Bone marrow (tissue), 2 donors: ENCODE measurements at places on chromosomes 11 and 22.

DNA sequence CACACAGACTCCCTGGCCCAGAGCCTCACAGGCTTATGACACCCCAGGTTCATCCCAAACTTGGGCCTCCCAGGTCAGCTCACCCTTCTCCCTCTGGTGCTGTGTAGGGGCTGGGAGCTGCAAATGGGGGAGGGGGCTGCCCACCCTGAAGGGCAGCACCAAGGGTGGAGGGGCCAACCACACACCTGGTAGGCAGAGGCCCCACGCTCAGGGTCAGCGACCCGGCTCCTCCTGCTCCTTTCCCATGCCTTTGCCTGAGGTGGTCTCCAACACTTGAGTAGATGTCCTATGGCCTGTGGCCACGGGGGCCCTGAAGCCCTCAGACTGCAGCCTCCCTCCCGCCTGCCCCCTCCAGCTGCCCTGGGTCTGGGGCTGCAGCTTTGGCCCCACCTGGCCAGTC lies 3.4 kb downstream of the DGCR6 start:
- no peak for DNase-seq

- DNase-seq: peak; percentile 35
Observed at GRCh38 chr11:10920205-10920604, 62.4 kb upstream of the ZBED5 start.

- DNase-seq: no peak
Observed at GRCh38 chr22:45554040-45554406, 51.3 kb downstream of the FBLN1 start.

- no peak for DNase-seq
Observed at GRCh38 chr11:47189100-47189834, 3.0 kb upstream of the PACSIN3 start.

DNA sequence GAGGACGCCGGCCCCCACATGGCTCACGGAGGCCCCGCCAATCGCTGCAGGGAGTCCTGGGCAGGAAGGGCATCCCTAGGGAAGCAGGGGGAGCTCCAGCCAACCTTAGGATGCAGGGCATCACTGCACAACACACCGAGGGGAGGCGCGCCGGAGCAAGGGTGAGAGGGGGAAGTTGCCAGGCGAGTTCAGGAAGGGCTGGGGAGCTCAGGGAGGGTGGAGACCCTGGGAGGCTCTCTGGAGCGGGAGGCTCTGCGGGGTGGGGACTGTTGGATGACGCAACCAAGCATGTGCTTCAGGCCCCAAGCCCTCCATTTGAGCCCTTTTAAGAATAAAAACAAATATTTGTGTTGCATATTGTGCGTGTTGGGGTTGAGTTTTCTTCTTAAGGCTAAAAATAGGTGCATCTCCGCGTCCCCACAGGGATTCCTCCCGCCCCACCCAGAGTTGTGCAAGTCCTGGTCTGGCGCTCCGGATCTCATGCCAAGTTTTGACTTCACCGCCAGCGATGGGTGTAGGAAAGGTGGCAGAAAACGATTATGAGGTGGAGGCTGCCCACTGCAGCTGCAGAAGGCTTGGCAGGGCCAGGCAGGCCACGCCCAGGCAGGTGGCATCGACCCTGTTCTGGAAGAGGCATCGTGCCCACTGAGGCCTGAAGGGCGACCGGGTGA lies 65.2 kb downstream of the WNT7B start:
- no peak for DNase-seq

DNA sequence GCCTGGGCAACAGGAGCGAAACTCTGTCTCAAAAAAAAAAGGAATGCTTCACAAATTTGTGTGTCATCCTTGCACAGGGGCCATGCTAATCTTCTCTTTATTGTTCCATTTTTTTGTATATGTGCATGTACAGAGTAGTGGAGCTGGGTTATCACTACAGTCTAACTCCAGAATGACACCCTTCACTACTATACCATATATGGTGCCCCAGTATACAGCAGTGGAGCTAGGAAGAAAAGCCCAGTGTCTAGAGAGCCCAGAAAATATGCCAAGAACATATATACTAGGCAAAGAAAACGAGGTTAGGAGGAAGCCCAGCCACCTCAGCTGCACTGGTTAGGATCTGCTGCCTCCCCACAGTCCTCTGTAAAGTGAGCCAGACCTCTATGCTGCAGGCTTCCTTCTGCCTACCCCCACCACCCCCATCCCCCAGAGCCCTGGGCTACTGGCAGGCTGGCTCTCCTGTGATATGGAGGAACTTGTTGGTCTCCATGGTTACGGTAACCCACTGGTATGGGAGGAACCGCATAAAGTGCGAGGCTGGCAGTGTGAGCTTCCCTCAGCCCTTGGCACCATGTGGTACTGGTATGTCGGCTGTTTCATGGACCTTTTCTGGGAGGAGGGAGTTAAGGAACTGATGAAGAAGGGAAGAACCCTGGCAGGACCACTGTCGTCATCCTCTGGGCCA lies 34.3 kb downstream of the RCOR2 start:
- peak; percentile 78 for DNase-seq

DNA sequence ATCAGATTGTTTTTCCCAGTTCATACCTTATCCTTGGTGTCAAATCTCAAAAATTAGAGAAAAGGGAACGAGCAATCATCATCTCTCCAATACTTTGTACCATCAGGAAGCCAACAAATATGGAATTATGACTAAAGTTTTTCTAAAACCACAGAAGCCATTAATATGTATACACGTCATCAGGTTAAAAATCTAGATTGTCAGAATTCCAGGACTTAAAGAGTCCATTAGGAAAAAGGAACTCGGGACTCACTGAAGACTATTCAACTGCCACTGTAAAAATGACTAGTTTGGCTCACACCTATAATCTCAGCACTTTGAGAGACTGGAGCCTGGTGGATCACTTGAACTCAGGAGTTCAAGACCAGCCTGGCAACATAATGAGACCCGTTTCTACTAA lies 344.4 kb upstream of the LRRC4C start:
- DNase-seq: no peak

- no peak for DNase-seq
Observed at GRCh38 chr11:105130189-105130813, 9.3 kb downstream of the CARD18 start.

GRCh38 chr11:119300198-119300964 lies 16.5 kb downstream of the MCAM start:
- DNase-seq: no peak

- no peak for DNase-seq
Observed at GRCh38 chr22:44326491-44326885, 13.7 kb upstream of the SHISAL1 start.
